Karpas-422 (cell line): ENCODE measurements at places on chromosomes 1 and 21.

GRCh38 chr1:2046174-2046917 lies 3.9 kb upstream of the PRKCZ start:
- DNase-seq: peak; percentile 80

GRCh38 chr1:2641381-2642130 lies 8.7 kb upstream of the MMEL1 start:
- no peak for DNase-seq

GRCh38 chr1:63874278-63874880 lies 100.6 kb downstream of the ROR1 start:
- no peak for DNase-seq

DNA sequence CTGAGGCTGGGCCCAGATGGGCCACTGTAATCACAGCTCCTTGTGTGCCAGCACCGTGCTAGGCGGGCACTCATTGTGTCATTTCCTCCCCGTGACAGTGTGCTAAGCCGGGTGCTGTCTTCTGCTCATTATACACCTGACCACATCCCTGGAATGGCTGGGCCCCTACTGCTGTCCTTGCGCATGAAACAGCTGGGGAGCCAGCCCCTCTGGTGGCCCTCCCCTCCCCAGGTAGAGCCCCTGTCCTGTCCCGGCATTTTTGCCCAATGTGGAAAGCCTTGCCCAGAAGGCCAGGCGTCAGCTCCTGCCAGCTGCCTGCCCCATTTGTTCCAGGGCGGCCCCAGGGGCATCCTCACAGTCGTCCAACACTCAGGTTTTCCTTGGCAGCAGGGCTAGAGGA lies 107.4 kb upstream of the CASZ1 start:
- DNase-seq: no peak
